ENCODE measurements at places on chromosomes 2 and 18.

GRCh38 chr2:207501802-207502576, 27.8 kb upstream of the CREB1 start:
- no peak overlapping the region for H3K27ac ChIP-seq
- no peaks in the 10 kb centered on the region for H3K36me3 ChIP-seq
- peaks cover 46% of the 10 kb centered on the region for H3K4me1 ChIP-seq
- no peak overlapping the region for H3K4me3 ChIP-seq
- DNase-seq, result no peak

- H3K4me1 ChIP-seq, result no peaks in the 10 kb centered on the region
- H3K27me3 ChIP-seq, result no peaks in the 10 kb centered on the region
- no peaks in the 10 kb centered on the region for H3K36me3 ChIP-seq
- no peak overlapping the region for H3K27ac ChIP-seq
Measured at GRCh38 chr2:6069381-6069780, 377.2 kb downstream of the SOX11 start.

DNA sequence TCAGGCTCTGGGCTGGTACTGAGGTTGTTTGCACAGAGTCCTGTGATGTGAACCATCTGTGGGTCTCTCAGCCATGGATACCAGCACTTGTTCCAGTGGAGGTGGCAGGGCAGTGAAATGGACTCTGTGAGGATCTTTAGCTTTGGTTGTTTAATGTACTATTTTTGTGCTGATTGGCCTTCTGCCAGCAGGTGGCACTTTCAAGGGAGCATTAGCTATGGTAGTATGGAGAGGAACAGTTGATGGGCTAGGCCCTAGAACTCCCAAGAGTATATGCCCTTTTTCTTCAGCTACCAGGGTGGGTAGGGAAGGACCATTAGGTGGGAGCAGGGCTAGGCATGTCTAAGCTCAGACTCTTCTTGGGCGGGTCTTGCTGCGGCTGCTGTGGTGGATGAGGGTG, 257.0 kb upstream of the GYPC start:
- no peak for DNase-seq
- H3K27me3 ChIP-seq, result no peaks in the 10 kb centered on the region
- no peaks in the 10 kb centered on the region for H3K4me1 ChIP-seq
- H3K27ac ChIP-seq, result no peak overlapping the region
- no peak overlapping the region for H3K4me3 ChIP-seq

GRCh38 chr2:237195396-237196120, 109.9 kb downstream of the COPS8 start:
- DNase-seq, result no peak
- no peak overlapping the region for H3K4me3 ChIP-seq
- H3K27ac ChIP-seq, result no peak overlapping the region
- H3K27me3 ChIP-seq, result no peaks in the 10 kb centered on the region

DNA sequence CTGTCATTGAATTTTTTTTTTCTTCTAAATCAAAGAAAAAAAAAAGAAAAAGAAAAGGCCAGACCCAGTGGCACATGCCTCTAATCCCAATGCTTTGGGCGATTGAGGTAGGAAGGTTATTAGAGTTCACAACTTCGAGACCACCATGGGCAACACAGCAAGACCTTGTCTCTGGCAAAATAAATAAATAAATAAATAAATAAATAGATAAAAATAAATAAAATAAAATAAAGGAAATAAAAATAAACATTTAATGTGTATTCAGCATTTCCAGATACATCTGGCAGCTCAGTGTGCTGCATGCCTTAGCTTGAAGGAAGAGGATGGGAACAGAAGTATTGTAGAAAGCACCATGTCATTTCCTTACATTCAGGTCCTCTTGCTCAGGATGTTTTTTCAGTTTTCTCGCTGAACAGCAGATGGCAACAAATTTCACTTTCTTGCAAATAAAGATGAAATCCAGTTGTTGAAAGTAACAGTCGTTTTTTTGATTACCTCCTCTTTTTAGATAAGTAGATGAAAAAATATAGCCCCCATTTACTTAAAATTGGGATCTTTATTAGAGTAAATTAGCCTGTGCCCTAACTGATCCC, 25.7 kb upstream of the FAM178B start:
- H3K27ac ChIP-seq, result no peak overlapping the region
- no peaks in the 10 kb centered on the region for H3K36me3 ChIP-seq
- no peaks in the 10 kb centered on the region for H3K4me1 ChIP-seq

GRCh38 chr2:226868331-226869162, 32.7 kb downstream of the RHBDD1 start:
- no peaks in the 10 kb centered on the region for H3K4me1 ChIP-seq
- no peak overlapping the region for H3K4me3 ChIP-seq
- no peak overlapping the region for H3K27ac ChIP-seq
- H3K36me3 ChIP-seq, result peaks cover 13% of the 10 kb centered on the region
- no peaks in the 10 kb centered on the region for H3K27me3 ChIP-seq

DNA sequence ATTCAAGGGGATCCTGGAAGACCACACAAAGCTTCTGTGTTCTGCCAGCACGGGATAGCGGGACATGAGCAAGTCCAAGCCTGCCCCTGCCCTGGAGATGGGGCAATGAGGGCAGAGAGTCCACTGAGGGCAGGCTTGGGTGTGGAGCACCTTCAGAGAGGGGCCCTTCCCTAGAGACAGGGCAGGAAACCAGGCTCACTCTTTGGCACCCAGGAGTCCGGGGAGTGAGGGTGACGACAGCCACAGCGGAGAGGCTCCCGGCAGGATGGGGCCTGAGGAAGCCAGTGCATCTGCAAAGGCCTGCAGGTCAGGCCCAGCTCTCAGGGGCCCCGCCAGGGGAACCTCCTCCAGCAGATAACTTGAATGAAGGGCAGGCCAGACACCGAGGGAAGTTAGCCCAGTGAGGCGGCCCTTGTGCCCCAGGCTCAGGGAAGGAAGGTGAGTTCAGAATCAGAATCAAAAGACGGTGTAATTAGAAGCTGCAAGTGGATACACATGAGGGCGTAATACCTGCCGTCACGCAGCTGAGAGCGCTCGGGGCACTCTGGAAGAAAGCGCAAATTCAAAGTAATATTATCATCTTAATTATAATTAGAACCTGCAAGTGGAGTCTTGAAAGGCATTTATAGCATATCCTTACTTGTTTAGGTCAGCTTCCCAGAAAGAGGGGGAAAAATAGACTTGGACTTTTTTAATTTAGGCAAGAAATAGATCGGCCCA, 142.6 kb upstream of the LGALSL start:
- H3K4me1 ChIP-seq, result peaks cover 21% of the 10 kb centered on the region
- H3K36me3 ChIP-seq, result no peaks in the 10 kb centered on the region
- no peak overlapping the region for H3K4me3 ChIP-seq

DNA sequence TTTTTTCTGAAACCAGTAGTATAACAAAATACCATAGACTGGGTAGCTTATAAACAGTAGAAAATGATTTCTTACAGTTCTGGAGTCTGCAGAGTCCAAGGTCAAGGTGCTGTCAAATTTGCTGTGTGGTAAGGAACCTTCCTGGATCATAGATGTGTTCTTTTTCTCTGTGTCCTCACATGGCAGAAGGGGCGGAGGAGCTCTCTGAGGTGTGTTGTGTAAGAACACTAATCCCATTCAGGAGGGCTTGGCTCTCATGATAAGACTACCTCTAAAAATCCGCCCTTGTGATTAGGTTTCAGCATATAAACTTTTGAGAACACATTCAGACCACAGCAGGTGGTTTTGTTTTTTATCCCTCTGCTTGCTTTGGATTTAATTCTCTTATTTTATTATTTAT, 25.7 kb downstream of the ANKRD62 start:
- H3K4me1 ChIP-seq, result no peaks in the 10 kb centered on the region
- H3K36me3 ChIP-seq, result no peaks in the 10 kb centered on the region

GRCh38 chr2:62939735-62940491, 110.7 kb upstream of the OTX1 start:
- H3K4me3 ChIP-seq, result no peak overlapping the region
- peaks cover 7% of the 10 kb centered on the region for H3K36me3 ChIP-seq
- no peaks in the 10 kb centered on the region for H3K4me1 ChIP-seq
- no peak for DNase-seq

DNA sequence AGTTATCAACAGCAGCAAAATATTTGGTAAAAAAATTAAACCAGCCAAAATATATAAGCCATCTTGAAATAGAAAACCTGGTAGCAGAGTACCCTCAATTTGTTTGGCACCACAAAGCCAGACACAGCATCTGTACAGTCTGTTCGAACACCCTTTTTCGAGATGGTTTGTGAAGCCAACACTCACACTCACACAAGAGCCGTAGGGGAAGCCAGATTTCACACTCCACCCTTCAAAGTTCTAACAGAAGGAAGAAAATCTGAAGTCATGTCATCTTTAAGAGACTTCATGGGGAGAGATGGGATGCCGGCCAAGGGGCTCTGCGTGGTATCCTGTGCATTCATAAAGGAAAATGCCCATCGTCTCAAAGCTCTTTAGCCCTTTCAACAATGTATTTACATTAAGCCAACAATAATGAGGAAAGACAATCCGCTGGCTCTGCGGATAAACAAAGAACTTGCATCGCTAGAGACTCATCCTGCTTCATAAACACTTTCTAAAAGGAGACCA, 451.5 kb upstream of the CHST9 start:
- H3K4me1 ChIP-seq, result no peaks in the 10 kb centered on the region
- DNase-seq, result no peak
- H3K36me3 ChIP-seq, result no peaks in the 10 kb centered on the region
- no peak overlapping the region for H3K27ac ChIP-seq
- no peaks in the 10 kb centered on the region for H3K27me3 ChIP-seq

DNA sequence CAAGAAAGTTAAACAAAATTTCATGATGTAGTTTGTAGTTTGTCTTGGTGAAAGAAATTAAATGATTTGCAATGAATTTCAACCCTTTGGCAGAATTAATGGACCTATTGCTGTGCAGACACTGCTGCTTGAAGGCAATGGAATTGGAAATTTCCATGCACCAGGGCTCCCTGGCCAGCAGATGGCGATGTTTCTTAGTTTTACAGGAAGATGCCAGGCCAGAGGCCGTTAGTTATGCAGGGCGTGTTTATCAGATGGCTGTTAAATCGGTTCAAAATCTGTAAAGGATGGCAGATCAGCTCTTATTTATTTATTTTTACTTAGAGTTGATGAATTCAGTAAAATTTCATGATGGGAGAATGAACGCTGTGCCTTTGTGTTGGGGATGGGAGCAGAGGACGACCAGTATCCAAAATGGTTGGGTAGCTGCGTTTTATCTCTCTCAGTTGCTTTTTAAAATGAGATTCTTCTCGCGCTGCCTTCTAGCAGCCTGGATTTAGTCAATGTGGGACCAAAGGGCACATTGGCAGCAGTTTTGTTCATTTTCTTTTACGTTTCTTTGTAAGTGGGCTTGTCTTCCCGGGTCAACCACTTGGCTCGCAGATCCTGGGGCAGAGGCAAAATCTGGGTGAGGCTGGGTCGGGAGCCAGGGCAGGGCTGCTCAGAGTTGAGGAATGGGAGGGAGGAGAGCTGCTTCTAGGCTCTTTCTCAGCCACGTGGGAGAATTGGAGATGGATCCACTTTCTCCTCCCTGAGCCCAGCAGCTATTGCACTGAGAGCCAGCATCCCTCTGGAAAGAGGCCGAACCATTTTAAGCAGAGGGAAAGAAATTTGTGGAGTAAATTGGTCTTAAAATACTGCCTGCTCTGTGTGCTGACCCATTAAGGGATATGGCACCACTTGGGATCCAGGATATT, 344.0 kb downstream of the PIK3C3 start:
- DNase-seq, result peak; percentile 76
- no peak overlapping the region for H3K27ac ChIP-seq
- no peaks in the 10 kb centered on the region for H3K27me3 ChIP-seq
- peak overlapping the region; percentile 9 for H3K4me3 ChIP-seq
- H3K4me1 ChIP-seq, result no peaks in the 10 kb centered on the region
- H3K36me3 ChIP-seq, result no peaks in the 10 kb centered on the region

GRCh38 chr2:14756981-14757657, 124.6 kb downstream of the LRATD1 start:
- no peaks in the 10 kb centered on the region for H3K36me3 ChIP-seq
- no peaks in the 10 kb centered on the region for H3K4me1 ChIP-seq
- H3K4me3 ChIP-seq, result no peak overlapping the region
- no peak overlapping the region for H3K27ac ChIP-seq
- DNase-seq, result no peak

GRCh38 chr2:220033546-220033945, 406.1 kb downstream of the SLC4A3 start:
- no peaks in the 10 kb centered on the region for H3K36me3 ChIP-seq
- no peaks in the 10 kb centered on the region for H3K27me3 ChIP-seq
- peaks cover 13% of the 10 kb centered on the region for H3K4me1 ChIP-seq
- no peak overlapping the region for H3K27ac ChIP-seq

Measured in tibial artery (tissue), 4 donors.